ENCODE measurements at places on chromosomes 2 and 18.

DNA sequence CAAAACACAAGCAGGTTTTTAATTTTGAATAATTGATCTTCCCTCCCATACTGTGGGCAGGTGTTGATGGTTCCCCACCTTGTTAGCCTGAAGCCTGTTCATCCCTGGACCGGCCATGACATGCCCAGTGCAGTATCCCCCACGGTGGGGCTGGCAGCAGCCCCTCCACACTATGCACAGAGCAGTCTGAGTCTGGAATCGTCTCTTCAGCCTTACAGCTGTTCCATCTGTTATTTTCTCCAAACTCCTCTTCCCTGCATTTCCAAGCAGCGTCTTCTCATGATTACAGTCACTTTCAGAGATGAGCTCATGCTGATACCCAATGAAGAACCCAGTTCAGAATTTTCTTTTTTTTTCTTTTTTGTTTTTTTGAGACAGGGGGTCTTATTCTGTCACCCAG lies 68.2 kb downstream of the ADI1 start:
- DNase-seq = no peak

GRCh38 chr2:216732334-216732733 lies 37.0 kb upstream of the IGFBP5 start:
- no peak for DNase-seq

DNA sequence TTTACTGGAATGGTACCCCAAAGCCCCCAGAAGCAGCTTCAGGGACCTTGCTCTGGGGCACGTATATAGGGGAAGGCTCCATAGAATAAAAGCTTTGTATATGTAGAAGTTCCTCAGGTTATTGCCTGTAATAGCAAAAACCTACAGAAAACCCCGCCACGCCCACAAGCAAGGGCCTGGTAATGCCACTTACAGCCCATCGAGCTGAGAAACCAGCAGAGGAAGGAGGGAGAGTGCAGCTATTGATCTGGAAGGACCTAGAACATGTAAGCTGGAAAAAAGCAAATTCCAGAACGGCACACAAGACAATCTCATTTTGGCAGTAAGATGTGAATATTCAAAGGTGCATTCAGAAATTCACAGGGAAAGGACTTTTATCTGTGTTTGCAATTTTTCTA lies 15.8 kb downstream of the HS1BP3 start:
- DNase-seq = no peak

DNA sequence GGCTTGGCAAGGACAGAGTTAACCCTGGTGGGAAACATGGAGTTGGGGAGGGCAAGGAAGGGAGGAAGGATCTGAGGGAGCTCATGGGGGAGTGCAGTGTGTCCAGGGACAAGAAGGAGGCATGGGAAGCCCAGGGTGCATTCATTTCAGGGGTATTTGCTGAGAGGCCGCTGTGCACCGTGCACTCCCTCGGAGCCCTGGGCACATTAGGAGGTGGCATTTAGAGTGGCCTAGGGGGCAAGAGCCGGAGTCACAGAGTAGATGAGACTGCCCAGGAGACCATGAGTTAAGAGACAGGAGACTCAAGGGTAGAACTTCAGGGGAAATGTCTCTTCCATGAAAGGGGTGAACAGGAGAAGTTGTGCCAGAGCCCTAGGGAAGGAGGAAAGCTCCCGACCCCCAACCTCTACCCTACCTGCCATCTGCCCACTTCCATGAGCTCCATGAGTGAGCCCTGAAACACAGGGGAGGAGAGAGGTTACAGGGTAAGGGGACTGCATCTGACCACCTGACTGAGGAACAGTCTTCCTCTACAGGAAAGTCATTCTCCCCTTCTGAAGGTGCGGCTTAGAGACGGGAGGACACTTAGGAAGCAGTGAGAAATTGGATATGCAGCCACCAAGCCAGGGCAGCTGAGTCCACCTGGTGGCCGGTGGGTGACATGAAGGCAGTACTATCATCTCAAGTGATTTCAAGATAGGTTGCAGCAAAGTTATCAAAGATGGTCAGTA lies 58.5 kb upstream of the COPS8 start:
- DNase-seq = no peak

DNA sequence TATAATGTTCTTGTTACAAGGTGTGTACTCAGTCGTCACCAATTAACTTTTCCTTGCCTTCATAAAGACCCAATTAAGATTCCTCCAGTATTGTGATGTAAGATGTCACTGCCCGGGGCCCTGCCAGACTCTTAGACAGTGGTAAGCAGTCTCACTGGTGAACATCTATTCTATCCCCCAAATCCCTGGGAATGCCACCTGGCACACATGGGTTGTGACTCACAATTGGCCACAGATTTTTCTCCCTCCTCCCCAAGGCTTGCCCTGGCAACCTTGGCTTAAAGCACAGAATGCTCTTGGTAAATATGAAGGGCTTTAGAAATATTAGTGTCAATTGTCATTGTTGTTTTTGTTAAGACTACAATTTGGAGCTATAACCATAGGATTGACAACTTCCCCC lies 287.9 kb downstream of the ETAA1 start:
- DNase-seq = no peak

DNA sequence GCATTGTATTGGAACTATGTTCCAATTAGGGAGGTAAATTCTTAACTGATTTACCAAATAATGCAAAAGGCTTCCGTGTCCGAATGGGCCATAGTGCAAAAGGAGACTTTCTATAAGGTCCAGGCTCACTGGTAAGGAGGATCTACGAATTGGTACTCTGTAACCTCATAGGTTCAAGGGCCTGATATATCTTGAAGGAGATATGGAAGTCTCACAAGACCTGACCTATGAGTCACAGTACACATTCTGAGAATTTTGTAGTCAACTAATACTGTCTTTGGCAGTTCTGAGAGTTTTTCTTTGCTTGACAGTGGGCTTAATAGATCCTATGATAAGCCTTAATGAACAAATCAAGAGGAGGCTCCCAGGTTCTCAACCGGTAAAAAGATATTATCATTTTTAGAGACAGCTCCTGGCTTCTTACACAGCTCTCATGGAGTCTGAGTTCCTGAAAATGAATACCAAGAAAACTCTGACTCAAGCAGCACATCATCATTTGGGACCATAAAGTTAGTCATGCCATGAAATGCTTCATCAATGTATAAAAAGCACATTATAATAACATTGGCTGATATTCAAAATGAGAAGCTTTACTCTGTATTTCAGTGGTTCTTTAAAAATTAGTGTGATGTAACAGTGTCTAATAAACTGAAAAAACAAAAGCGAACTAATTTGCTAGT lies 1275.2 kb upstream of the CRIM1 start:
- DNase-seq = no peak

- no peak for DNase-seq
Observed at GRCh38 chr2:86598966-86599365, 24.7 kb downstream of the RNF103 start.

DNA sequence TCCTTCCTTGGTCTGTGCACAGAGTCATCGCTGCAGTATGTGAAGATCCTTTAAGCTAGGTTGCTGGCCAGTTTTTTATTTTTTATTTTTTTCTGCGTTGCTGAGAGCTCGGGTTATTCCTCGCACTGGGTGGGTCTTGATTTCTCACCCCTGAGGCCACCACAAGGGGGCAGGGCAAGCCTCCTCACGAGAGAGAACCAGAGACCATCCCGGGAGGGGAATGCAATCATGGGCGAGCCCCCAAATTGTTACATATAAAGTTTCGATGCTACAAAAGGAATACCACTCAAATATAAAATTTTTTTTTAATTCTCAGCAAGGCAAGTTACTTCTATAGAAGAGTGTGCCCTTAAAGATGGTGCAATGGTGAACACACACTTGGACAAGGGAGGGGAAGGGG lies 24.9 kb downstream of the HTR2B start:
- DNase-seq = no peak

GRCh38 chr2:44061876-44062275 lies 66.1 kb upstream of the LRPPRC start:
- no peak for DNase-seq

DNA sequence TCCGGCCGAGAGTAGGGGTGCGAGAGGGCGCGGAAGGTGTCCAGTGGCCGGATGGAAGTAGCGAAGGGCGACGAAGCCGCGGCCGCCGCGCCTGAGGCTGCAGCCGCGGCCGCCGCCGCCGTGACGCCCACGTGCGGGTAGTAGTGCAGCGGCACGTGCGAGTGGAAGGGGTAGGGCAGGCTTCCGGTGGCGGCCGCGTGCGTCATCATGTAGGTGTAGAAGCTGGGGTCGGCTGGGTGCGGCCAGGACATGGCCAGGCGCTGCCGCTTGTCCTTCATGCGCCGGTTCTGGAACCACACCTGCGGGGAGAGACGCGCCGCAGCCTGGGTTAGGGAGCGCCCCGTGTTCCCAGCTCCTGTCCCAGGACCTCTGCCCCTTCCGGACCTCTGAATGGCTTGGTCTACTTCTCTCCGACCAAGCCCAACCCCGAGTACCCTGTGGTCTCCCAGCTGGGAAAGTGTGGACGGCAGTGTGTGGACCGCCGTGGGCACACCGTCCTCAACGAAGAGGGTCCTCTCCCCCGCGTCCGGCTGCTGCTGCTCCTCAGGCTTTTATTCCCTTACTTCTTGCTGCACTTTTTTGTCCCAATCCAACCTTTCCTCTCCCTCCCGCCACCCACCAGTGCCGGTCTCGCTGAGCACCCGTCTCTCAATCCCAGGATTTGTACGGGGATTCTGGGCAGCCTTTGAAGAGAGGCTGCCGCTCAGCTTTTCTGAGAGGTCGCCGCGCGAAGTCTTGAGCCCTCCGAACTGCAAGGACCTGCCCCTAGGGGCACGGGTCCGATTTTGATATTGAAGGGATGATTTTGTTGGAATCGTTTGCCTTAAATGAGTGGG lies 3.0 kb downstream of the EVX2 start:
- DNase-seq = no peak

GRCh38 chr18:62954366-62954765 lies 239.0 kb downstream of the PHLPP1 start:
- DNase-seq = no peak

- no peak for DNase-seq
Observed at GRCh38 chr2:96602330-96602823, 35.7 kb downstream of the KANSL3 start.

- no peak for DNase-seq
Observed at GRCh38 chr2:194616334-194616733, 1040.7 kb upstream of the SLC39A10 start.
